ENCODE measurements at places on chromosomes 16 and 17.

- no peak for DNase-seq
Observed at GRCh38 chr16:85291302-85292148, 179.3 kb upstream of the CIBAR2 start.

DNA sequence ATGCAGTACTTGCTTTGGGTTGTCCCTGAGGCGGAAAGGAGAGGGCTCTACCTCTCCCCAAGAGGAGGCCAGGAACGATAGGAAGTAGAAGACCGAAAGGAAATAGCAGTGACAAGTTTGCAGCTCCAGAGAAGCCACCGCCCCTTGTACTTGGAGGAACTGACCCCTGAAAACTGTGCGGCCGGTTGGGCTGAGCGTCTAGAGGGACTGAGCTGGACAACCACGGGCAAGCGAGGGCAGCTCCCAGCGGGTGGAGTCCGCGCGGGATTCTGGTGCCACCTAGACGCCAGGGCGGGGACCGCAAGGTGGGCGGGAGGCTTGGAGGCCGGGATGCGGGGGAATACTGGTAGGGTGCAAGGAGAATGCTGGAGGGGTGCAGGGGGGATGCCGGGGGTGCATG lies 1.3 kb upstream of the SLC6A4 start:
- no peak for DNase-seq

DNA sequence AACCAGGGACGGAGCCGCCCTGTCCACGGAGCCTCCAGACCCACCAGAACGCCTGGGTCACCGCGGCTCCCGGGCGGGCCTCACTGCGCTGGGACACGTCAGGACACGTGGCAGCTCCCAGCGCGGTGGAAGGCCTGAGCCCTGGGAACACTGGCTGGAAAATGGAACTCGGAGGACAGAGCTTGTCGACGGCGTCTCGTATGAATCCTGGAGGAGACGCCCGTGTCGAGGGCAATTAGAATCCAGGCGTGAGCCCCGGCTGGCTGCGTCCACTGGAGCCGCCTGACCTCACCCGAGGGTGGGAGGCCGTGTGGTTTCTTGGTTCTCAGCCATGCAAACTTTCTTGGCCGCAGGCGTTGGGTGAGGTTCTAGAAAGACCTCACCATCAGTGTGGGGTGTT lies 173.9 kb downstream of the LAT start:
- DNase-seq = no peak

GRCh38 chr16:65196420-65197075 lies 74.7 kb upstream of the CDH11 start:
- DNase-seq = no peak

DNA sequence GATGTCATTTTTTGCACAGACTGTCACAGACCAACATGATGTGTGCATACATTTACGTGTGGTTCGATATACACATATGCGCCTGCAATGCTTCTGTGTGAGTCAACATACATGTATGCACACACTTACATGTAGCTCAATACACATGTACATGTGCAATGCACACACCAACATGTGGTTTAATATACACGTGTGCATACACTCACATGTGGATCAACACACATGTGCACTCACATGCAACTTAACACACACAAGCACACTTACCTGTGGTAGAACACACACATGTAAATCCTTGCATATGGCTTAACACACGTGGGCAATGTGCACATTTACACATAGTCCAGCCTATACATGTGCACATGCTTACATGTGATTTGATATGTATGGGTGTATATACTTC lies 97.5 kb downstream of the CYLD start:
- no peak for DNase-seq

GRCh38 chr17:55117164-55117563 lies 147.6 kb upstream of the HLF start:
- DNase-seq = no peak

- DNase-seq = no peak
Observed at GRCh38 chr17:80379348-80379747, 35.6 kb upstream of the ENDOV start.

GRCh38 chr16:23807028-23807427 lies 28.8 kb upstream of the PRKCB start:
- no peak for DNase-seq

GRCh38 chr16:57305159-57305811 lies 20.8 kb upstream of the PLLP start:
- no peak for DNase-seq

Measured in activated CD8-positive, alpha-beta memory T cell treated with anti-CD3 and anti-CD28 coated beads for 1 hour (primary cell).